GM10248 (cell line): ENCODE measurements at places on chromosomes 16 and 17.

DNA sequence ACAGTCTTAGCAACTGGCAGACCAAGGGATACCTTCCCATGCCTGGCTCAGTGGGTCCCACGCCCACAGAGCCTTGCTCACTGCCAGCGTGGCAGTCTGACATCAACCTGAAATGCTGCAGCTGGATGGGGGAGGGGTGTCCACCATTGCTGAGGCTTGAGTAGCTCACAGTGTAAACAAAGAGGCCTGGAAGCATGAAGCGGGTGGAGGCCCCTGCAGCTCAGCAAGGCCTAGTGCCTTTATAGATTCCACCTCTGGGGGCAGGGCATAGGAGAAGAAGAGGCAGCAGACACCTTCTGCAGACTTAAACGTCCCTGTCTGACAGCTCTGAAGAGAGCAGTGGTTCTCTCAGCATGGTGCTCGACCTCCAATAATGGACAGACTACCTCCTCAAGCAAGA, 263.2 kb downstream of the KIF2B start:
- no peak for DNase-seq

DNA sequence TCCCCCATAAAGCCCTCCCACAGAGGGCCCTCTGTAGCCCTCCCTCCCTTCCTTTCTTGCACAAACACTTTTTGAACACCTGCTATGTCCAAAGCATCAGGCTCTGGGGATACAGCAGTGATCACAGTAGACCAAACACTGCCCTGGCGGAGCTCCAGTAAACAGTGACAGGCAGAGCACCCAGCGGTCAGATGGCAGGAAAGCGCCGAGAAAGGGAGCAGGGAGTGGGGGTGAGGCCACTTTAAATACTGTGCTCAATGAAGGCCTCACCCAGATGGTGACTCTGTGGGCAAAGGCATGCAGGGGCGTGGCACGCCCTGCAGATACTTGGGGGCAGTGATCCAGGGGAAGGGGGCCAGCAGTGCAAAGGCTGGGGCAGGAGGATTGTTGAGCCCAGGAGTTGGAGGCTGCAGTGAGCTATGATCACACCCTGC, 7.6 kb downstream of the PRR29 start:
- DNase-seq = no peak

DNA sequence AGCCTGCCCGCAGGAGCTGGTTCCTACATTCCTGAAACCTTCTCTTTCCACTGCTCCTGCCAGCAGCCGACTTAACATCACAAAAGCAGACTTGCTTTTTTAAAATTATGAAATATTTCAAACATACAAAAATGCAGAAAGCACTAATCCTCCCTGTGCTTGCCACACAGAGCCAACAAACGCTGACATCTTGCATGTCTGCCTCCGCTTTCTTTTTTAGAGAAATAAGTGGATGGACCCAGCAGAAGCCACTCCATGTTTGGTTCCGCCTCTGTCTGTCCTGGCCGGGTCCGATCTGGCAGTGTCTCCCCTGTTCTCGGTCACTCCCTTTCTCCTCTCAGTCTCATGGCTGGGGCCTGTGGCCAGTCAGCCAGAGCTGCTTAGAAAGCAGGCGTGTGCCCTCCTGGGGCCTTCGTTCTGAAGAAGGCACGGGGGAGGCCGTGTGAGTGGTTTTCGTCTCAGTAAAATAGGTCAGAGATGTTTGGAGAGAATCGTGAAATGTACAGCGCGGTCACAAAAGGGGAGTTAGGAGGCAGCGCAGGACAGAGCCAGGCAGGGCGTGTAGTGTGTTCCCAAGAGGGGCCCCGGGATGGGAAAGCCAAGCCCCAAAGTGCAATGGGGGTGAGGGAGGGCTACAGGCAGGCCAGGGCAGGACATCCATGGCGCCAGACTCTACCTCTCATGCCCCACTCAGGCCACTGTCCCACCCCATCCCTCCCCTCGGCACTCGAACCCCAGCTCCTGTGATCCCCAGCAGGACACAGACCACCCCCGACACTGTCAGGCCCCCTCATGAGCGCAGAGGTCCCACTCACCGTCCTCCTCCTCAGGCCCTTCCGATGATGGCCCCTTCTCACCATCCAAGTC, 23.2 kb downstream of the MXRA7 start:
- DNase-seq = no peak

DNA sequence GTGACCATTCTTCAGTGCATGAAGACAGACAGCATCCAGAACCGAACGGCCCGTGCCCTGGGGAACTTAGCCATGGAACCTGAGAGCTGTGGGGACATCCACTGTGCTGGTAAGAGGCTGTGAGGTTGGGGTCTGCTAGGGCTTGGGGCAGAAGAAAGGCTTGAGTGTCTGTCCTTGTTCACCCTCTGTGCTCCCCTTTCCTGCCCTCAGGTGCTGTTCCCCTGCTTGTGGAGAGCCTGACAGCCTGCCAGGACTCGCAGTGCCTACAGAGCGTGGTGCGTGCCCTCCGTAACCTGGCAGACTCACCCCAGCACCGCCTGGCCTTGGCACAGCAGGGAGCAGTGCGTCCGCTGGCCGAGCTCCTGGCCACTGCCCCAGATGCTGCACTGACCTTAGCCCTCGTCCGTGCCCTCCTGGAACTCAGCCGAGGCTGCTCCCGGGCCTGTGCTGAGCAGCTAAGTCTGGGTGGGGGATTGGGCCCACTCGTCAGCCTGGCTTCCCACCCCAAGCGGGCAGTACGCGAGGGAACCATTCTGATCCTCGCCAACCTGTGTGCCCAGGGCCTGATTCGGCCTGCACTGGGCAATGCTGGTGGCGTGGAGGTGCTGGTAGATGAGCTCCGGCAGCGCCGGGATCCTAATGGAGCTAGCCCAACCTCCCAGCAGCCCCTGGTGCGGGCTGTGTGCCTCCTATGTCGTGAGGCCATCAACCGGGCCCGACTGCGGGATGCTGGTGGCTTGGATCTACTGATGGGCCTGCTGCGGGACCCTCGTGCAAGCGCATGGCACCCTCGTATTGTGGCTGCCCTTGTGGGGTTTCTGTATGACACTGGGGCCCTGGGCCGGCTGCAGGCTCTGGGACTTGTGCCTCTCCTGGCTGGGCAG, 2.9 kb downstream of the ARMC5 start:
- DNase-seq = no peak

DNA sequence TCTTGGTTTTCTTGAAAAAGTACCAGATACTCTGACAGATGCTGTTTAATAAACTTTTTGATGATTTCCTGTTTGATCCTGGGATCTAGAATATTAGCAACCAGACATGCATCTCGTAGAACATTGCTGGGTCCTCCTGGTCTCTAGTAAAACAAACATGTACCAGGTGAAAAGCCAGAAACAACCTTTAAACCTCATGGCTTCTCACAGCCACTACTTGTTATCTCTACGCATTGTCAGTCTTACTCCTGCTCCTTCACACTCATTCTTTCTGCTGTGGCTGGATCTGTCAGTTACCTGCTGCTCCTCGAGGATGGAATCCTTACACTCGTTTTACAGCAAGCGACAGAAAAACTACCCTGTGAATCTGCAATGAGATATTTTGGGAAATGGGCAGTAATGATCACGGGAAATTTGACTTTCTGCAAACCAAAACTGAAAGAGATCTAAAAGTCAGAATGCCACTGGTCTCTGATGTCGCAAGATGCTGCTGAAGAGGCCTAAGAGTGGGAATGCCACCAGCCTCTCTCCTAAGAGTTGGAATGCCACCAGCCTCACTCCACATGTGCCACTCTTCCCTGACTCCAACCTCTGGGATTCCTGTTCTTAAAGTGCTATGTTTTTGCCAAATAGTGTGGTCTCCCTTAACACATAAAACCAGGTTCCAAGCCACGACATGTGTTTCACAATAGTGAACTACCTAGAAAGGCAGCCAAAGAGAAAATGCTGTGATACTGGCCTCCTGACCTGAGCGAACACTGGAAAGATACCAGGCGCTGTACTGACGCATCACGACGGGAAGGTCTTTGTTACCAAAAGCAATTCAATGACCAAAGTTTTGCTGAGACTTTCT, 86.3 kb downstream of the VPS53 start:
- no peak for DNase-seq

- no peak for DNase-seq
Observed at GRCh38 chr17:1890758-1891450, 61.1 kb downstream of the RPA1 start.

GRCh38 chr16:84478172-84478947, 26.1 kb downstream of the MEAK7 start:
- no peak for DNase-seq

GRCh38 chr17:38687286-38687685, 12.5 kb upstream of the EPOP start:
- DNase-seq = no peak
